Stimulated activated CD8-positive, alpha-beta memory T cell treated with anti-CD3 and anti-CD28 coated beads, Interleukin-15, amount 100 ng/mL, for 24 hours (primary cell): ENCODE measurements at places on chromosomes 6 and 20.
A peak's percentile ranks its signal among the peaks of the same experiment; 100 is the strongest.

DNA sequence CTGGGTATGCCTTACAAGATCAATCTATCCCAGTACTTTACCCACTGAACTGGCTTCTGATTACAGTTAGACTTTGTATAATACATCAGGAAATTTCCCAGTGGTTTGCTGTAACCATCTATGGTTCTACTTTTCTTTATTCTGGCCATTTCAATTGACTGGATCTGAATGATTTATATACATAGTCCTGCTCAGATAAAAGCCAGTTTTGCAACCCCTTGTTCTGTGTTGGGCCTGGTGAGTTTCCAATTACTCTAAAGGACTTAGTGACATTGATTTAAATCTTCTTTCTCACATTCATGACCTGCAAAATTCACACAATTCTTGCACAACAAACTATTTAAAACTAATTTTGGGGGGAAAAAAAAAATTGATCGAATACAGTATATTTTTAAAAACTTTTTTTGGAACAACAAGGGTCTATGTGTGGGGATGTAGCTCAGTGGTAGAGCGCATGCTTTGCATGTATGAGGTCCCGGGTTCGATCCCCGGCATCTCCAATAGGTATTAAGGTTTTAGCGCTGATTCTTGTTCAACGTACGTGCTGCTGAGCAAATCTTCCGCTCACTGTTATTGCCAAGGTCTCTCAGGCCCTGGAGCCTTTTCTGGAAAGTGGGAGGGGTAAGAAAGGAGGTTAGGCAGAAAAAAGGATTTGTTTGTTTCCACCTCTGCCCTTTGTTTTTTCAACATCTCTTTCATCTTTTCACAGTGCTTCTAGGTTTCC lies 117.5 kb downstream of the GPX5 start:
- DNase-seq = peak; percentile 38

- DNase-seq = no peak
Measured at GRCh38 chr6:109406196-109406595, 23.9 kb upstream of the CD164 start.

- DNase-seq = no peak
Measured at GRCh38 chr6:151180330-151181048, 59.3 kb upstream of the AKAP12 start.

- no peak for DNase-seq
Measured at GRCh38 chr6:127768223-127768622, 132.6 kb downstream of the THEMIS start.

GRCh38 chr6:160398674-160399271 lies 50.6 kb downstream of the SLC22A3 start:
- no peak for DNase-seq

DNA sequence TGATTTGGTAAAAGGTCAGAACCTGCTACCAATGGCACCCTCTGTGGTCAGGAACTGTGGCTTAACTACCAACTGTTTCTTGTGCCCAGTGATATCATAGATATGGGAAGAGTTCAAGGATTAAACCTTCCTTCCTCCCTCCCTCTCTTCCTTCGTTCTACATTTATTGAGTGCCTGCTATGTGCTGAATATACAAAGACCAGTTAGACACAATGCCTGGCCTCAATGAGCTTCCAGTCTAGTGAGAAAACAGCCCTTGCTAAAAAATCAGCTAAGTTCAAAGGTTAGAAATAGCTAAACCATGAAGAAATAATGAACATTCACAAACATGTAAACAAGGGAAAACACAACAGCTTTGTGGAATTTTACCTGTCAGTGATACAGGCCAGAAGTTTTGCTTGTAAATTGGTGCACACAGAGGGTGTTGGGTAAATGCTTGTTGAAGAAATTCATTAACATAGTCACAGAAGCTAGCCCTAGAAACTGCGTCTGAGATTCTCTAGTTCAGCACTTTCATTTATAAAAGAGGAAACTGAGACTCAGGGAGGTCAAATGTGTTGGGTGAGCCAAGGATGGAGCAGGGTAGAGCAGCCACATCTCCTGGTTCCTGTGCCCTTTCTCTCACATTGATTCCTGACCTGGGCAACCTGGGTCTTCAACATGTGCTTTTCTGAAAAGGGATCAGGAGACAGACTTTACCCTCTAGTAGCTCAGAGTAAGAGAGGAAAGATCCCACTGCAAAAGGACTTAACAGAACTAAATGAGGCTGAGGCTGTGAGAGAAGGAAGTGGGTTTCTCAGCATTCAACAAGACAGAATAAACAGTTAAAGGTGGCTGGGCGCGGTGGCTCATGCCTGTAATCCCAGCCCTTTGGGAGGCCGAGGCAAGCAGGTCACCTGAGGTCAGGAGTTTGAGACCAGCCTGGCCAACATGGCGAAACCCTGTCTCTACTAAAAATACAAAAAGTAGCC lies 14.4 kb upstream of the FOXO3 start:
- no peak for DNase-seq

DNA sequence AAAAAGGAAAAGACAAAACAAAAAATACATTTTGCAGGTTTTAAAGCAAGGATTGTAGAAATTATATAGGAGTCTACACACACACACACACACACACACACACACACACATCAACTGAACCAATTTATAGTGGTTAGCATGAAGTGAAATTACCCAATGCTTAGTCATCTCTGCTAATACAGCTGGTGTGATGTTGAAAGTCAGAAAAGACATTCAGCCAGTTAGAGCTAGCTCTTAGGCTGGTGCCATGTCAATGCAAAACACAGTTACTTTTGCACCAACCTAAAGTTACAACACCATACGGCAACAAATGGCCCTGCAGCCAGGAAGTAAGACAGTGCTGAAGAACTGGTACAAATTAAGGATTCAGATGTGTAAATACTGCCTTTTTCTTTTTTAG lies 15.2 kb downstream of the FAM210B start:
- no peak for DNase-seq

DNA sequence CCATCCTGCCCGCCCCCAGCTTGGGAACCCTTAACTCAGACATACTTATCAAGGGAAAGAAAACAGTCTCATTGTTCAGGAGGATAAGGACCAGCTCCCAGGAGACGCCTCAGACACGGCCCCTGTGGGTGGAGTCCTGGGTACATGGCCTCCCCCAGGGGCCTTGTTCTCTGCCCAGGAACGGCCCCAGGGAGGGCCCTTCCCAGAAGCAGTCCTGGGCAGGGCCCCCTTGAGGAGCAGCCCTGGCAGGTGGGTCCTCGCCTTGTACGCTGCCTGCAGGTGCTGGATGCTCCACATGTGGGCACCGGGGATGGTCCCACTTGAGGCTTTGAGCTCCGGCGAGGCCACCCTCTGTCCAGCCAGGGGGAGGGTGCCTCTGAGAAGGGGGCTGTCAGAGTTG lies 4.5 kb upstream of the GATA5 start:
- DNase-seq = no peak

DNA sequence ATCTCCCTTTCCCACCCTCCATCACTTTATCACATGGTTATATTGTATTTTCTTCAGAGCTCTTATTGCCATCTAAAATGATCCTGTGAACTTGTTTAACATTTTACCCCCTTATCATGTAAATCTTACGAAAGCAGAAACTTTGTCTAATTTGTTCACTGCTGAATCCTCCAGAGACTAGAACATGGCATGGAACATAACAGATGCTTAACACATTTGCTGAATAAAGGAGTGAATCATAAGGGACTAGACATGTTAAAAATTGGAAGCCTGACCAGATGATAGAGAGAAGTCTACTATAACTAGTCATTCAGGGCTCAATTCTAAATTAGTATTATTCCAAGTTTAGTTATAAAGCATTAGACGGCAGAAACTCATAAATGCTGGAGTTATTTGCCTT lies 73.3 kb downstream of the MAN1A1 start:
- DNase-seq = no peak

DNA sequence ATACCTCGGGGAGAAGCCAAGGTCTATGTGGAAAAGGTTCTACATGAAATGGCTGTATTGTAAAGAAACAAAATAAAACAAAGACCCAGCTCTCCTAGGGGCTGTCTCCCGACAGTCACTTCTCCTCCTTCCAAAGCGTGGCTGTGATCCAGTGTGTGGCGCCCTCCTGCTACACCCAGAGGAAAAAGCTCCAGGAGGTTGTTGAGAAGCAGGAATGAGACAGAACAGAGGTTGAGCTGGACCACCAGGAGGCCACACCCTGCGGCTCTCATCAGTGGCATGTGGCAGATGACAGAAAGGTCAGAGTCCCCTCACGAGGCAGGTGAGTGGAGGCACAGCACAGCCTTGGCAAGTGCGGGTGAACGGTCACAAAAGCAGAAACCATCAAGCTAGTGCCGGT lies 236.0 kb downstream of the TBXT start:
- DNase-seq = no peak

DNA sequence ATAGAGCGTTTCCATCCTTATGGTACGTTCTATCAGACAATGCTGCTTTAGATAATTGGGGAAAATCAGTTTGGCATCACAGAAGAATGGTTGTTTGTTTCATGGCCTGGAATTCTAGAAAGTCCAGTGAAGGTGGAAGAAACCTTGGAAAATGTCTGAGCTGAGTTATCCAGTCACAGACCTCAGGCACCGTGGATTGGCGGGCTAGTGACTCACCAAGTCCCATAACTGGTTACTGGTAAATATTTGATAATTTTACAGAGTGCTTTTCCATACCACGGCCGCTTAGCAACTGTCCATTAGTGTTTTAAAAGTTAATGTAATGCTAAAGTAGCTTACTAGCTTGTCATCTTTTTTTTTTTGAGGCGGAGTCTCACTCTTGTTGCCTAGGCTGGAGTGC lies 99.4 kb downstream of the SLC35B3 start:
- no peak for DNase-seq

- peak; percentile 60 for DNase-seq
Measured at GRCh38 chr20:51306521-51307358, 235.8 kb downstream of the NFATC2 start.

DNA sequence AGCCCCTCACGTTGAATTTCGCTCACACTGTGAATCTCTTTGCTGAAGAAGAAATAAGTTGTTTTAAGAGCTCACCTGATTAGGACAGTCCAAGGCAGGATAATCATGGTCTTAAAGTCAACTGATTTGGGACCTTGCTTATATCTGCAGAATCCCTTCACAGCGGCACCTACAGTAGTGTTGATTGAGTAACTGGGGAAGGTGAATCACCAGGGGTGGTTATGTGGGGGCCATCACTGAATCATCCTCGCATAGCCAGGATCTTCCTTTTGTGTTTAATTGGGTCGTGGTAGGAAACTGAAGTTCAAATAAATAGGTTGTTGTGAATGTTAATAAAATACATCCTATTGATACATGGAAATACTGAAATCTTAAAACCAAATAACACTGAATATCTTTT lies 20.2 kb upstream of the MICA start:
- DNase-seq = no peak

DNA sequence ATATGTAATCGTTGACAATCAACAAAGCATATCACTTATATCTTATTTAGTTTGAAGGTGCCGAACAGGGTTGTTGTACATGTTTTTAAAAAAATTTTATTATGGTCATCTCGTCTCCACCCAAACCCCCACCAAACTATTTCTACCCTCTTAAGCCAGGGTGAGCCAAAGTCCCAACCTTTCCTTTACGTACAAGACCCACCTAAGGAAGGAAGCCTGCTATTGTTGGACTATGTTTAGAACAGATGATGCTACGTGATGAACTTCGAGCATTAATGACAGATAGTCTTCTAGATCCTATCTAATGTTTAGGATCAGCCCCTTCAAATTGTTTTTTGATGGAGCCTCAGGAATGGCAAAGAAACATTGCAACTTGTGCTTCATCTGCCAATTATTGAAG lies 44.4 kb downstream of the CLIC5 start:
- no peak for DNase-seq

DNA sequence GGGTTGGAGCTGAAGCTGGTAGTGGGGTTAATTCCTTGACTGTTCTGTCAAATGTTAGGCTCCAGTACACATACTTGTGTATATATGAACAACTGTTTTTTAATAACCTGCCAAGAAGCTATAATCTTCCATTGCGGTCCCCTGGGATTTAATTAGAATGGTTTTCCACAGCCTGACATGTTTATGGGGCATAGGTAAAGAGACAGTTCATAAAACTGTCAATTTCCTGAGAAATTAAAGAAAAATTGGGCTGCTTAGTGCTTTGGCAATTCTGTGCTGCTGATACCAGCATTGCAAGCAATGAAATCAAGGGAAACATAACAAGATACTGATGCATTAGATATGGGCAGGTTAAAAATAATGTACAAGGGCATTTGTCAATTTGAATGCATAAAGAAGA lies 314.1 kb upstream of the SLC35B3 start:
- DNase-seq = no peak

GRCh38 chr6:119112812-119113530 lies 34.5 kb upstream of the FAM184A start:
- no peak for DNase-seq

- DNase-seq = no peak
Measured at GRCh38 chr6:143346004-143346403, 104.5 kb downstream of the ADAT2 start.

DNA sequence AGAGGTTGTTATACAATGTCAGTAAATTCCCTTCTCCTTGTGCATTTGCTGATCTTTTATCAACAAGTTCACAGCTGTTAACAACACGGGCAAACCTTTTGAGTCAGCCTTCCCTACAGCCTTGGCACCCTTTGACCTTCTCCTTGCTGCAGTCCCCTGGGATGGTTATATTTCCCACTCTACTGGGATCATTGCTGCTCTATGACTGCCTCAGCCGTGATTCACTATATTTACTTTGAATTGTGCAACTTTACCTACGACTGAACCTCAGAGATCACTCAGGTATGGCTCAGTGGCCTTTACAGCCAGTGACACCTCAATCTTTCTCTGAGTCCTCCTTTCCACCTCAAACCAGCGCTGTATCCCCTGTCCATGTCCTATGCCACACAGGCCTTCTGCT lies 1293.3 kb downstream of the EPHA7 start:
- DNase-seq = no peak

- DNase-seq = no peak
Measured at GRCh38 chr6:21636876-21637275, 43.3 kb downstream of the SOX4 start.

GRCh38 chr6:150514806-150515380 lies 84.8 kb upstream of the PLEKHG1 start:
- no peak for DNase-seq

DNA sequence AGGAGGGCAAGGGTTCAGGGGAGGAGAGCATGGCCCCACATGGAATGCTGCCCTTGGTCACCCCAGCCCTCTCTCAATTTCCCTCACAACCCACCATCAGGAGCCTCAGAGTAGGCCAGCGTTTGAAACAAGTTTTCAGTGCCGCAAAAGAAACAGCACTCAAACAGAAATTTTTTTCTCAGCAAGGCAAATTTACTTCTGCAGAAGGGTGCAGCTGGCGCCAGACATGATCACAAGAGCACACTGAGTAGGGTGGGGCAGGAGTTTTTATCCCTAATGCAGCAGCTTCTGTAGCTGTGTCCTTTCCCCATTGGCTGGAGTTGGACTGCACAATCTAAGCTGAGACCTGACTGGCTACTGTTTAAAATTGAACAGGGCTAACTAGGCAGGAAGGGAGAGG lies 287.8 kb upstream of the CDYL start:
- no peak for DNase-seq
